T47D (cell line): ENCODE measurements at places on chromosomes 1 and 21.

- DNase-seq, result no peak
These were observed 224.3 kb upstream of the FGGY start for GRCh38 chr1:59072583-59072947.

- no peak for DNase-seq
These were observed 308.5 kb downstream of the LMX1A start for GRCh38 chr1:165047994-165048393.

DNA sequence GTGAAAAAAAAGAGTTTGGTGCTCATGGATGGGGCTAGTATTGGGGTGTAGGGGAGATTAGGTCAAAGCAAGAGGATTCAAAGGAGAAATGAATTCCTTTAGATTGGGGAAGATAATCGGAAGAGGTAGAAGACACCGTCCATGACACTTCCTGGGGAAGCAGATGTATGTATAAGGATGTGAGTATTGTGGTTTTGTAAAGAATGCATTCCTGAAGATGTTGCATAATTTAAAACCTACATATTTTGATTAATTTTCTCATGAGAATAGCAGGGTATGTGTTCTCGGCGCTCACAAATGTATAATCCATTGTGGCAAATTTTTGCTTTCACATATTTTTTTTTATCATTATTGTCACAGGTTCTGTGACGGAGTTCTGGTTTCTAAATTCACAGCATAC lies 5.5 kb upstream of the LGALS8 start:
- DNase-seq, result peak; percentile 48

DNA sequence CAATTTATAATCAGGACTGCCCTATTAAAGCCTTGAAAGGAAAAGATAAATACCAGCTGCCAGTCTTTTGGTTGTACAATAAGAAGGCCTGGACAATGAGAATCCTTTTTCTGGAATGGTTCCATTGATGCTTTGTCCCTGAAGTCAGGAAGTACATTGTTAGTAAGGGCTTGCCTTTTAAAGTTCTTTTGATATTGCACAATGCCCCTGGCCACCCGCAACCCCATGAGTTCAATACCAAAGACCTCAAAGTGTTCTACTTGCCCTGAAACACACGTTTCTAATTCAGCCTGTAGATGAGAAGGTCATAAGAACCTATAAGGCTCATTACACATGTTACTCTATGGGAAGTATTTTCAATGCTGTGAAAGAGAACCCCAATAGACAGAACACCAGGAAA lies 112.1 kb downstream of the OLFM3 start:
- no peak for DNase-seq

DNA sequence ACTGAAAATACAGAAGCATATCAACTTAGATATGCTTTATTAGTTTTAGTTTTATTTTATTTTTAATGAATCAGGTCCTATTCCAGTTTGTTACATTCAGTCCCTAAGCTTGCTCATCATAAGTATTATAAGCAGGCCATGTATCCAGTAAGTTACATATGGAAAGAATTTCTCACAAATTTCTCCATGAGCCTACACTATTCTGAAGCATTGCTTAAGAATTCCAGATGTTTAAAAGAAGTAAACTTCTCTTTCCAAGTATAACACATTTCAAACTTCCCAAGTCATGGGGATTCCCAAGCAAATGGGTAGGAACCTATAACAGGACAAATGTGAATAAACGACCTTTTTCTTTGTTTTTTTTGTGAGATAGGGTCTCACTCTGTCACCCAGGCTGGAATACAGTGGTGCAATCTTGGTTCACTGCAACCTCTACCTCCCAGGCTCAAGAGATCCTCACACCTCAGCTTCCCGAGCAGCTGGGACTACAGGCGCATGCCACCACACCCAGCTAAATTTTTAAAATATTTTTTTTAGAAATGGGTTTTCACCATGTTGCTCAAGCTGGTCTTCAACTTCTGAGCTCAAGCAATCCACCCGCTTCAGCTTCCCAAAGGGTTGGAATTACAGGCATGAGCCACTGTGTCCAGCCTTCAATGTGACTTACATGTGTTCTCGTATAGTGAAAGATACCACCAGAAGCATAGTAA lies 39.0 kb downstream of the ST7L start:
- DNase-seq, result no peak

DNA sequence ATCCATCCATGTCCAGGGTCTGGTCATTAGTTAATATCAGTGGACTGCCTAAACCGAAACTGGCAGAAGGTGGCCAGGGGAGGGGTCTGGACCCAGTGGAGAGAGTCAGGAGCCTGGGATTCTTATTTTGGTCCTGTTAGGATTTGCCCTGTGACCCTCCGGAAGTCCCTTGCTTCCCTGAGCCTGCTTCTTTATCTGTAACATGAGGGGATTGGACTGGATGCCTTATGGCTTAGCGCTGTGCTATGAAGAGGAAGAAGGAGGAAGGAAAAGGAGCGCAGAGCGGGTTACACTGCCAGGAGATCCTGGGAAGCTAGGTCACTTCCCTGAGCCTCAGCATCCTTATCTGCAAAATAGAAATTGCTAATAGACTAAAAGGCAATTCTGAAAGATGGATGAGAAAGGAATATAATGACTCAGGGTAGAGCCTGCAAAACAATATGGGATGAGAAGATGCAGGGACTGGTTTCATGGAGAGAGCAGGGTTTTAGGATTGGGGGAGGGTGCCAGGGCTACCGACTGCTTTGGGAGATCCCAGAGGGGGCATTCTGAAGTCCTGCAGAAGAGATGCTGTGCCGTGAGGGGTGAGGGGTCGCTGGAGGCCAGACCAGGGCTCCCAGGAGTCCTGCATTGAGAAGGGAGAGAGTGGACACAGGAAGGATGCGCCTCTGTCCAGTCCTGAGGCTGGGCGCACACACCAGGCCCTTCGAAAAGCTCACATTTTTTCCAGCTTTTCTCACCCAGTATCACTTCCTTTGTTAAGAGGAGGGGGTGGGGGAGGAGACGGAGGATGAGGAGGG lies 460 bp upstream of the ADORA1 start:
- DNase-seq, result no peak

GRCh38 chr1:87673309-87673708 lies 344.6 kb downstream of the LMO4 start:
- DNase-seq, result no peak

DNA sequence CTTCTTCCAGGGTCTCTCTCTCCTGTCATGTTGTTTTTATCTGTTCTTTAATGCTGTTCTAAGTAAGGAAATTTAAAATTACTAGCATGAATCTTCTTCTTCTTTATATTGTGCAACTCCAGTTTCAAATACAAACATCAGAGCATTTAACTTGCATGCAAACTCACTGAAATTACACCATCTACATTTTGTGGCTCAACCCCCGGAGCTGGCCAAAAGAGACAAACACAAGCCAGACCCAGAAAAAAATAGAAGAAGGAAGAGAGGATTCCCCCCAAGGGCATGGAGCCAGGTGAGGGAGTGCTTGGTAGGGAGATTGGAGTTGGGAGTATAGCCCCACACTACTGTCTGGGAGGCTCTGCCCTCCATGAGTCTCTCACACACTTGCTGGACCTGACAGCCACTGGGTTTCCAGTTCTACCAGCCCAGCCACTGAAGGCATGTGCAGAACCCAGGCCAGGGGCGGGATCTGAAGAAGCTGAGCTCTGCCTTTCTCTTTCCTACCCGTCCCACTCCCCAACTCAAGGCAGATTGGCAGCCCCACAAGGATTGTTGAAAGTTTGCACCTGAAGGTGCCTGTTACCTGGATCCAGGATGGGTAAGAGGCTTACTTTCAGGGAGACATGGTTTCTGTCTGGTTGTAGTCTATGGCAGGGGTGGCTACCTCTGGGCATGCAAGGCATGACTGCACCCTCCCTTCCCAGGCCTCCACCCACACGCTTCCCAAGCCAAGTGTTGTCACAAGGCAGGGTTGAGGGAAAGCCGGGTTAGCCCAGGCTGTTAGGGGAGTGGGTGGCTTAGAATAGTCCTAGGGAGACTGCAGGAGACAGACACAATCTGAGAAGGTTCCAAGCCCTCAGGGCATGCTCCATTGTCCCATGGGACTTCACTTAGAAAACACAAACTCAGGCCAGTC lies 297.2 kb downstream of the TGFB2 start:
- peak; percentile 61 for DNase-seq

- no peak for DNase-seq
These were observed 18.9 kb downstream of the ACP6 start for GRCh38 chr1:147651466-147651865.

DNA sequence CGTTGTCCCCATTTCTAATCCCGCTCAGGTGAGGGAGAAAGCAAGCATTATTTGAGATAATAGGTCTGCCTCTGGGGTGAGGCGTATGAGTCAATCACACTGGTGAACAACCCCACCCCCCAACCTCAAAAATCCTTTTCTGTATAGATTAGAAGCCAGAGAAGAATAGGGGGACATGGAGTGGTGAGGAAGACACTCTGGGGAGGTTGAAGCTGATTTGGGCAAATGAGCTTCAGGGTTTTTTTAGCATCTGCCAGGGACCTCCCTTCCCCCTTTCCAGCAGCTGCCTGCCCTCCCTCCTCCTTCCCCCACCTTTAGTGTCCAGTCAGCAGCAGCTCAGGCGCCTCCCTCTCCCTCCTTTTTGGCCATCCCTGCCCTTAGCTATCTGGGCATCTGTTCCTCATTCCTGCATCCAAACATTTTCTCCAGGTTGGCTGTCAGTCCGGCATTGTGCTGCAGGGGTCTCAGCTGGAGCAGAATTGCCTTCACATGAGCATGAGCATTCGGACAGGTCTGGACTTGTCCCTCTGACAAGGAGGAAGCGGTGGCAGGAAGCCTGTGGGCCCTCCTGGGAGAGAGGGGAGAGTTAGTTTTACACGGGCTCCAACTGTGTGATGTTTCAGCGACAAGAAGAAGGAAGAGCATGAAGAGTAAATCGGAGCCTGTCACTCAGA lies 30.8 kb upstream of the PTGFRN start:
- peak; percentile 98 for DNase-seq

- DNase-seq, result peak; percentile 83
These were observed 104.9 kb upstream of the TMPRSS2 start for GRCh38 chr21:41612674-41613532.

DNA sequence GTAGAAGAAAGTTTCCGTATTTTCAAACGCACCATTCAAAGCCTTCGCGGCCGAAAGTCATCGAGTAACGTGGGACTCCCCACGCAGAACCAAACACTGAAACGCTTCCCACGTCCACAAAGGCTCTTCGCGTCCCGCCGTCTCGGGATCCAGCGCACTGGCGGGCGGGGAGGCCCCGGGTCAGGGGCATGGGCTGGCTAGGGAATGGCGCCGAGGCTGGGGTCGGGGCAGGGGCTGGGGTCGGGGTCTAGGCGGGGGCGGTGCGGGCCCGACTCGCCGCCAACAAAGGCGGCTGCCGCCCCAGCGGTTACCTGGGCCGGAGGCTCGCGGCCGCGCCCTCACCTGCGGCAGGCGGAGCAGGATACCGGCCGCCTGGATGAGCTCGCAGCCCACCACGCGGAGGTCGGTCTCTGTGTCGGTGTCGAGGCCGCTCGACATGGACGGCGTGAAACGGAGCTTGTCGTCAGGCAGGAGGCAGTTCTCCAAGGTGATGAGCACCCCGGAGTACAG lies 403 bp downstream of the CCNL2 start:
- no peak for DNase-seq

DNA sequence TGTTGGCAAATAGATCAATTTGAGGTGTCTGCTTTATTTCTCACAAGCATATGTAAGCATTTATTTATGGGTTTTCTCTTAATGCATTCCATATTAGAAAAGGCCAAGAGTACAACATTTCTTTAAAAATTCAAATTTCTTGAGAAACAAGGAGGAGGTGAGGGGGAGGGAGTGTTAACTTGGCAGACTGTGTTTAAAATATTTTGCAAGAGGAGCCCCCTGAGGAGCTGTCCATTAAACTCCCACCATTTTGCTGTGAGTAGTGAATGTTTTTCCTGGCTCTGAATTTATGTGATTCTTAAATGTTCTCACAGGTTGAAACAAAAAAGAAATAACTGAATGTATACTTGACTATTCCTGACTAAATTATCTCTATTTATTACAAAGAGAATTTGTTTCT lies 363.8 kb downstream of the PTPRC start:
- DNase-seq, result no peak

DNA sequence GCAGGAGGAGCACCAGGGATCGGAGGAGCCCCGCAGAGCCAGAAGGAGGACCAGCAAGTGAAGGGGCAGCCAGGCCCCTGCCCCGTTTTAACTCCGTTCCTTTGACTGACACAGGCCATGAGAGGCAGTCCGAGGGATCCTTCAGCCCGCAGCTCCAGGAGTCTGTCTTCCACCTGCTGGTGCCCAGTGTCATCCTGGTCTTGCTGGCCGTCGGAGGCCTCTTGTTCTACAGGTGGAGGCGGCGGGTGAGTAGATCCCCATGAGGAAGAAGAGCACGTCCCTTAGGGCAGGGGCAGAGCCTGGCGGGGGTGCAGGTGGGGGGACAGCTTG lies 13.3 kb downstream of the CSF1 start:
- DNase-seq, result no peak

GRCh38 chr1:36322786-36323635 lies 434 bp downstream of the EVA1B start:
- DNase-seq, result no peak

DNA sequence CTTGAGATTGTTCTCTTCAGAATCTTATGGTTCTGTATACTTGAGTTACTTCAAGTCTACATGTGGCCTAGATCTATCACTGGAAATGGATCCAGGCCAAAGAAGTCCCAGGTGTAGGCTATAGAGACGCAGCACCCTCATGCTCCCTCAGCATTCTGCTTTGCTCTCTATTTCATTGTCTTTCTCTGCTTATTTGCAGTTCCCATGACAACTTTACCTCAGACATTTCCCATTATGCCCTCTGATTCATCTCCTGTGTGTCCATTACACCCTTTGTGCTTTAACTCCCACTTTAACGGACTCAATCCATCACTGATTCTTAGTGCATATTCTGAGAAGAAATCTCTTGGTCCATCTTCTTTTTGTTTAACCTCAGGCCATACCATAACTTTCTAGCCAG lies 236.9 kb upstream of the NRIP1 start:
- DNase-seq, result no peak

DNA sequence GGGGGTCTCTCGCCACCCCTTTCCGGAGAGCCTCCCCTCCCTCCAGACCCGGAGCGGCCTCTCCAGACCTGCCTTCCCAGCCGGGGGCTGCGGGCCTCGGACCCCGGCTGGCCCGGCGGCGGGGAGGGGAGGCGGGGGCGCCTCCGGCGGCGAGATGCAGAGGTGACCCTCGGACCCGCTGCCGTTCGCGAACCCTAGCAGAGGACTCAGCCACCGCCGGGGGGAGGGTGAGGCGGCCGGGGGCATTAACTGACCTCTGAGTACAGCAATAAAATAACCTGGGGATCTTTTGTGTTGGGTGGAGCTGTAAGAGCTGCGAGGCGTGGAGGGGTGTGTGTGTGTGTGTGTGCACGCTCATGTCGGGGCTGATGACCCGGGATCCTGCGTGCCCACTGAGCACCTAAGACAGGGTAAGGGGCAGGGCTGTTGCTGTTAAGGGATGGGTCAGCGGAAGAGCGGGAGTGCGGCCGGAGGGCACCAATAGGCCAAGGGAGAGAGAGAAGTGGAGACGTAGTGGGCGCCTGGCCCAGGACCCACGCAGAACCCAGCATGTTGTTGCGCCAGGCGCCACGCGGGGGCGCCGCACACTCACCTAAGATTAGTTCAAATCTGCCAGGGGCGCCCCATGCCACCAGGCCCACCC lies 6.3 kb downstream of the HAPLN2 start:
- no peak for DNase-seq

- no peak for DNase-seq
These were observed 34.5 kb upstream of the TRABD2B start for GRCh38 chr1:48031676-48032075.
